ENCODE measurements at places on chromosomes 3 and 15.

DNA sequence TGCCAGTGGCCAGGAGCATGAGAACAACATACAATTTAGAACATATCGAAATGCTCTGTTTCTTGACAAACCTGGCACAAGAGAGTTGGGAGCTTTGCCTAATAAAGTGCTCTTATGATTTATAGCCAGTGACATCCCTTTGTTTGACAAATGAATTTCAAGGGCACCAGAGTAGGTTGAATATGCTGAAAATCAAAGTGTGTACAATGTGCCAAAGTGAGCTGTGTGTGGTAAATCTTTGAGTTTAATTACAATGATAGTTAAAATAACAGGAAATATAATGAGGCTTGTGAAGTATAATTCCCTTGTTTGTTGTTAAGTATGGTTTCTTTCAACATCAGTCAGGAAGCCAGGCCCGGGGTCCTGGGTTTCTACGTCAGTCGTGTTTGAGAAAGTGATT, 211.9 kb downstream of the EBLN2 start:
- no peak for DNase-seq

- no peak for DNase-seq
These were observed 143.3 kb upstream of the SLCO3A1 start for GRCh38 chr15:91710080-91710698.

DNA sequence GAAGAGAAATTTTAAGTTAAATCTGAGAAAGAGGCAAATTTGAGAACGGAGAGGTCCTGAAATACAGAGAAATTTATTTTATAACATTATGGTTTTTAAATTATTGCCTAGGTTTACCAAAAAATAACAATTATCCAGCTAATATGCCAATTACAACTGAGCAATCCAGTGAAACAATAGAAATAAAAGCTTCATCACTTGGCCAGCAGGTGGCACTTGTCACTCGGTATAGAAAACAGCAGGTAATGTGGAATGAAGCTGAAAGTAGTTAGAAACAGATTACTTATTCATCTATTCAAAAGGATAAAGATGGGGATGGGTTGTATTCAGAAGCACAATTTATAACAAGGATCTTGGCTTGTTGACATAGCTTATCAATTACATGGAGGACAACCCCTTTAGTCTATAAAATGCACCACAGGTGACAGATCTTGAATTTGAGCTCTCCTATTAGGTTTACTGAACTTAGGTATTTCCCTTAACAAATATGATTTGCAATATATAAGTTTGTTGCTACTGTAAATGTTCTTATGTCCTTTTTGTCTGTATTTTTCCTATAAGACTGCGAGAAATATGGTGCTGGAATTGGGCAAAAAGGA, 70.1 kb upstream of the GUCA1C start:
- DNase-seq, result no peak

- DNase-seq, result no peak
These were observed 19.5 kb upstream of the SPESP1 start for GRCh38 chr15:68910816-68911215.
